ENCODE measurements at places on chromosomes 2 and 18.

- DNase-seq: no peak
Measured at GRCh38 chr18:79770826-79771225, 26.9 kb upstream of the KCNG2 start.

- peak; percentile 49 for DNase-seq
Measured at GRCh38 chr2:186101616-186102015, 363.0 kb downstream of the FSIP2 start.

DNA sequence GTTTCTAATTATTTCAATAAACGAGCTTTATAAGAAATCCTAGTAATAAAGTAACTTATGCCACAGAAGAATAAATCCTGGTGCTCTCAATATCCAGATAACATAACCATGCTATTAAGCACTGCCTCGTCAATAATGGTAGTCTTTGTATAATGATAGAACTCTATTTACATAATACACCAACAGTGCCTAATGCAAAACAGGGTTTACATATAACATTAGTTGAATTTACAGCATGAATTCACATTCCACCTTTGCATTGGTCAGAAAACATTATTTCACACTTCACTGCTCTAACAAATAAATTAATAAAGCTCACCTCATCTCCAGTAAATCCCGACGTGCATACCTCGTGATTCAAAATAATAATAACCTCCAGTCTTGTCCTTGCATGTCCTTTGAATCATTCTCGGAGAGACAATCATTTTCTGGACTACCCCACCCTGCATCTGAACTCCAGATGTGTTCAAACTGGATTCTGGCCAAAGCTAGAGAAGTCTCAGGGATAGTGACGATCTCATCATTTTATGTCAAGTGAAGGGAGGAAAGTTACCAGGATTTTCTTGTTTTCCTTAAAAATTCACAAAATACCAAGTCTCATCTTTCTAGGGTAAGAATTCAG lies 189.2 kb downstream of the NCKAP5 start:
- no peak for DNase-seq

GRCh38 chr2:201969938-201970785 lies 63.5 kb upstream of the FZD7 start:
- DNase-seq: no peak

- DNase-seq: no peak
Measured at GRCh38 chr18:35484034-35484433, 13.7 kb downstream of the INO80C start.

Data from pulmonary artery endothelial cell (primary cell).